GM23338 (cell line): ENCODE measurements at places on chromosomes 1 and 21.

GRCh38 chr1:29649189-29650040, 413.1 kb downstream of the PTPRU start:
- H3K4me3 ChIP-seq = no peak overlapping the region
- no peaks in the 10 kb centered on the region for H3K27me3 ChIP-seq
- H3K4me1 ChIP-seq = no peaks in the 10 kb centered on the region
- H3K27ac ChIP-seq = no peak overlapping the region

- peaks cover 8% of the 10 kb centered on the region for H3K4me1 ChIP-seq
- H3K36me3 ChIP-seq = no peaks in the 10 kb centered on the region
- peak; percentile 27 for DNase-seq
- no peaks in the 10 kb centered on the region for H3K27me3 ChIP-seq
These were observed 38.7 kb downstream of the VTCN1 start for GRCh38 chr1:117171900-117172511.

- H3K27ac ChIP-seq = no peak overlapping the region
- no peaks in the 10 kb centered on the region for H3K36me3 ChIP-seq
- no peaks in the 10 kb centered on the region for H3K27me3 ChIP-seq
- peaks cover 13% of the 10 kb centered on the region; the same call in 1 of the 2 replicates for H3K4me1 ChIP-seq
- DNase-seq = peak; percentile 43
These were observed 43.4 kb downstream of the TMEM51 start for GRCh38 chr1:15196807-15197530.

- H3K36me3 ChIP-seq = no peaks in the 10 kb centered on the region
- no peaks in the 10 kb centered on the region for H3K27me3 ChIP-seq
- no peaks in the 10 kb centered on the region for H3K4me1 ChIP-seq
- no peak overlapping the region for H3K27ac ChIP-seq
- no peak for DNase-seq
- no peak overlapping the region for H3K4me3 ChIP-seq
These were observed 163.5 kb downstream of the TLR5 start for GRCh38 chr1:222979561-222979960.

DNA sequence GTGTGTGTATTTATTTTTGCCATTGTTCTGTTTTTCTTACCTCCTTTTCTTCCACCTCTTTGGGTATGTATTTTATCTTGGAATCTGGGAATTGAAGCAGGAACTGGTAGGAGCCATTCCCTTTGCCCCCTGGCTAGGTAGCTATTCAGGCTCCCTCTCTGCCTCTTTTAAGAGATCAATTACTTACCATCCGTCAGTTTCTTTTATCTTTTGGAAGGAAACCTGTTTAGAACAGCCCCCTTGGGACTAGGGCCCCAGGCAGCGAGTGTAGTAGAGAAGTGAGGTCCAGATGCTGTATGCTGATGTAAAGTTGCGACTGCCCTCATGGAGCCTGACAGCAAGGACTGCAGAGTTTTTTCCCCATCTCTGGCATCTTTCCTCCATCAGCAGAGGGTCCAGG, 41.6 kb downstream of the KIRREL1 start:
- H3K4me3 ChIP-seq = no peak overlapping the region
- 0 out of 2 replicates have a peak overlapping the region, but pooled peaks have one; percentile 72 for H3K27ac ChIP-seq
- no peaks in the 10 kb centered on the region for H3K27me3 ChIP-seq
- no peaks in the 10 kb centered on the region for H3K36me3 ChIP-seq
- DNase-seq = no peak
- H3K4me1 ChIP-seq = peaks cover 25% of the 10 kb centered on the region; the same call in 1 of the 2 replicates

DNA sequence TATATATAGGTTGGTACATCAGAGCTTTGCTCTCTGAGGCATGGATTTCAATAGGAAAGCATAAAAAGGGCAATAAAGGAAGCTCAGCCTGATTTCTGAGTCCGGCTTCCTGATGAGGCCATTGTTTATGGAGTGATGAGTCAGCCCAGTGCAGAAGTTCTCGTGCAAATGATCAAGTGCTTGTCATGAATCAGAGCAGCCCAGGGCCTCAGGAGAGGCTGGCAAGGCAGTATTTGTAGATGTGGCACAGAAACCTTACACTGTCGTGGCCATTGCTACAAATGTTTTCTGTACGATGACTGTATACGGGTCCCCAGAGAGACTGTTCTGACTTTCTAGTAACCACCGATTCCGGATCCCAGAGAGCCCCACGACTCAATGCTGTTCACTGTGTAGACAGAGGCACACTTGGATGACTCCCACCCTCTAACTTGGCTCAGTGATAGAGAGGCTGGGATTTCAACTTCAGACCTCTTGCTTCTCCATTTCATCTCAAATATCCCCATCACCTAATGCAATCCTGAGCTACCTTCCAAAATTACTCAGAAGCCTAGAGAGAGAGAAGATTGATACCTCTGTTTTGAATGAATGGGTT, 26.8 kb downstream of the UMODL1 start:
- no peaks in the 10 kb centered on the region for H3K4me1 ChIP-seq
- no peaks in the 10 kb centered on the region for H3K36me3 ChIP-seq
- H3K4me3 ChIP-seq = no peak overlapping the region

- DNase-seq = peak; percentile 18
- H3K4me3 ChIP-seq = no peak overlapping the region
- H3K27me3 ChIP-seq = no peaks in the 10 kb centered on the region
- H3K27ac ChIP-seq = no peak overlapping the region
These were observed 126.4 kb downstream of the FAM78B start for GRCh38 chr1:166040202-166040997.

- no peak overlapping the region for H3K27ac ChIP-seq
- no peaks in the 10 kb centered on the region; the same call in 1 of the 2 replicates for H3K36me3 ChIP-seq
- H3K4me3 ChIP-seq = peak overlapping the region; percentile 97
These were observed 3.2 kb upstream of the SAMD13 start for GRCh38 chr1:84298328-84298683.

- no peaks in the 10 kb centered on the region for H3K36me3 ChIP-seq
- no peak overlapping the region for H3K4me3 ChIP-seq
- peaks cover 13% of the 10 kb centered on the region for H3K4me1 ChIP-seq
These were observed 153.4 kb downstream of the FMN2 start for GRCh38 chr1:240244968-240245628.

GRCh38 chr1:158563853-158564252, 6.5 kb downstream of the OR6P1 start:
- no peaks in the 10 kb centered on the region for H3K4me1 ChIP-seq
- no peaks in the 10 kb centered on the region for H3K27me3 ChIP-seq
- DNase-seq = no peak
- H3K4me3 ChIP-seq = no peak overlapping the region
- no peaks in the 10 kb centered on the region for H3K36me3 ChIP-seq

GRCh38 chr1:90817399-90817798, 100.3 kb upstream of the BARHL2 start:
- H3K27ac ChIP-seq = no peak overlapping the region
- peaks cover 8% of the 10 kb centered on the region for H3K27me3 ChIP-seq
- H3K4me1 ChIP-seq = no peaks in the 10 kb centered on the region
- DNase-seq = no peak
- no peak overlapping the region for H3K4me3 ChIP-seq

GRCh38 chr21:42353623-42354022, 2.8 kb upstream of the TFF2 start:
- H3K4me3 ChIP-seq = no peak overlapping the region
- no peaks in the 10 kb centered on the region for H3K36me3 ChIP-seq
- H3K4me1 ChIP-seq = no peaks in the 10 kb centered on the region
- H3K27me3 ChIP-seq = no peaks in the 10 kb centered on the region
- no peak for DNase-seq
- H3K27ac ChIP-seq = no peak overlapping the region

- H3K4me3 ChIP-seq = no peak overlapping the region
- H3K4me1 ChIP-seq = no peaks in the 10 kb centered on the region
- no peaks in the 10 kb centered on the region for H3K36me3 ChIP-seq
- no peak overlapping the region for H3K27ac ChIP-seq
- no peak for DNase-seq
- H3K27me3 ChIP-seq = no peaks in the 10 kb centered on the region
These were observed 6.0 kb downstream of the TEX35 start for GRCh38 chr1:178518894-178519293.

DNA sequence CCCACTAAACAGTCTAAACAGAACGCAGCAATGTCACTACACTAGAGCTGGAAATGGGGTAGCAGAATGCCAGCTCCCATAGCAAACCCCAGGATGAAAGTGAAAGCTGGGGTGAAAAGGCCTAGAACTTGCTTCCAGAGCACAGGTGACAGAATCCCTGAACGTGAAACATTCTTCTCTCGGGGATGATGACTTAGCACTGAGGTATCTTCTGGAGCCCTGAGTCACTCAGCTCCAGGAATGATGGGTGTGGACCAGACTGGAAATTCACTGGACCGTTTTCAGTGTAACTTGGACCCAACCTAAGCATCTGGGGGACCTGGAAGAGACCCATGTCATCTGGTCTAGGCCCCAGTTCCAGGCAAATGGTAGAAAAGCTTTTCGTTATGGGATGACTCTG, 108.9 kb downstream of the CDC7 start:
- H3K27me3 ChIP-seq = no peaks in the 10 kb centered on the region
- 0 out of 2 replicates have a peak, but pooled peaks cover 5% of the 10 kb centered on the region for H3K4me1 ChIP-seq
- H3K4me3 ChIP-seq = no peak overlapping the region
- DNase-seq = no peak
- H3K36me3 ChIP-seq = no peaks in the 10 kb centered on the region

- peaks cover 76% of the 10 kb centered on the region for H3K27me3 ChIP-seq
- no peak for DNase-seq
- no peak overlapping the region for H3K4me3 ChIP-seq
- H3K27ac ChIP-seq = no peak overlapping the region
- peaks cover 2% of the 10 kb centered on the region; the same call in 1 of the 2 replicates for H3K4me1 ChIP-seq
These were observed 6.5 kb downstream of the SOAT1 start for GRCh38 chr1:179300112-179300511.

DNA sequence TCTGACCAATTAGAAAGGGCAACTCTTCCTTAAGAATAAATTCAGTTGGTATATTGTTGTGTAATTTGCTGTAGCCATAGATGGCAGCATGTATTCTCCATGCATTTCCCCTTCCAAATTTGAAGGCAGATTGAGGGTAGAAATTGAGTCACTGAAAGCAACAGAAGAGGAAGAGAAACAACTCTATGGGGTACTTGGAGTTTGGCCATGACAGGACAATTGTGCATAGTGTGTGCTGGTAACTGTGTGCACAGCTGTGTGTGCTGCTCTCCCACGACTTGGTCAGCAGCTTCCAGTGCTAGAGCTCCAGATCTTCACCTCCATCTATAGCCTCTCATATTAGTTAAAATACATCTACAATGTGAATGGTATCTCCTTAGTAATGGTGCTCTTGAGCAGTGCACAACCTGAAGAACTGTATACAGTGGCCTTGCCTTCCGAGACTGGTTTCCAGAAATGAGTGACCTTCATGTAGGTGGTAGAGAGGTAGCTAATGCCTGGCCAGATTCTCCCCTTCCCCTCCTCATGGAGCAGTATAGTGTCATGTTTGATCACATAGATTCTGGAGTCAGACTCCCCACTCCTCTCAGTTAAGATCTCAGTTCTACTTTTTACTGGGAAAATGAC, 882 bp upstream of the FCAMR start:
- no peaks in the 10 kb centered on the region for H3K4me1 ChIP-seq
- H3K27ac ChIP-seq = no peak overlapping the region
- H3K27me3 ChIP-seq = no peaks in the 10 kb centered on the region
- no peak overlapping the region for H3K4me3 ChIP-seq
- DNase-seq = no peak
- no peaks in the 10 kb centered on the region for H3K36me3 ChIP-seq

DNA sequence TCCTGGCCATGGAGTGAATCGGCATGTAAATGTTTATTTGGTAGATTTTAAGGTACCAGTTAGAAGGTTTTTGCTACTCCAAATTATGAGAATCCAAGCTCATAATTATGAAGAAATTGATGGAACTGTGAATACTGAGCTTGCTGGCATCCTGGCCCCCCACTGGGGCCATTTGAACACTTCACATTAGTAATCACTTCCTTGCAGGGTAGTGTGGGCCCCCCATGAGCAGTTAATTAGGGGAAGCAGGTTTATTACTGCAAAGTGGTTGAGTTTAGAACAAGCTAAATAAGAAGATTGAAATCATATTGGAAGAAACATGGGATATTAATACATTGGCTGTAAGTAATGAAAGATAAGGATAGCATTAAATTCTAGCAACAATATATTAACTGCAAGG, 86.7 kb downstream of the S1PR1 start:
- no peak overlapping the region for H3K27ac ChIP-seq
- no peaks in the 10 kb centered on the region for H3K36me3 ChIP-seq
- H3K4me3 ChIP-seq = no peak overlapping the region
- H3K4me1 ChIP-seq = 0 out of 2 replicates have a peak, but pooled peaks cover 5% of the 10 kb centered on the region
- H3K27me3 ChIP-seq = no peaks in the 10 kb centered on the region
- no peak for DNase-seq

GRCh38 chr1:238052496-238053266, 162.0 kb upstream of the ZP4 start:
- H3K27me3 ChIP-seq = no peaks in the 10 kb centered on the region
- no peak for DNase-seq
- H3K27ac ChIP-seq = no peak overlapping the region
- H3K36me3 ChIP-seq = no peaks in the 10 kb centered on the region
- no peak overlapping the region for H3K4me3 ChIP-seq
- no peaks in the 10 kb centered on the region; the same call in 1 of the 2 replicates for H3K4me1 ChIP-seq

GRCh38 chr1:93734999-93735398, 53.4 kb upstream of the BCAR3 start:
- H3K27me3 ChIP-seq = no peaks in the 10 kb centered on the region
- H3K36me3 ChIP-seq = no peaks in the 10 kb centered on the region
- H3K4me3 ChIP-seq = no peak overlapping the region

DNA sequence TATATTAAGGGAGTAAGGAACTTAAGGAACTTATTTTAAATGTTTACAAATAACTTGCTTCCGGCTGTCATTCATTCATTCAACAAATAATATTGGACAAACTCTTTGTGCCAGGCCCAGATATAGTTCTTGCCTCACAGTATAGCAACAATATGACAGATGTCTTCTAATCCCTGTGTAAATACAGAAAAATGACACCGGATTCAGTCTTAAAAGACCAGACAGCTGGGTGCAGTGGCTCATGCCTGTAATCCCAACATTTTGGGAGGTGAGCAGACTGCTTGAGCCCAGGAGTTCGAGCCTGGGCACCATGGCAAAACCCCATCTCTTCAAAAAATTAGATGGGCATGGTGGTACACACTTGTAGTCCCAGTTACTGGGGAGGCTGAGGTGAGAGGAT, 23.7 kb downstream of the EIF2B3 start:
- no peaks in the 10 kb centered on the region for H3K4me1 ChIP-seq
- no peaks in the 10 kb centered on the region for H3K27me3 ChIP-seq
- no peak overlapping the region for H3K4me3 ChIP-seq
- H3K27ac ChIP-seq = no peak overlapping the region

GRCh38 chr1:19979494-19979977, at the start of gene PLA2G2A:
TSS of gene PLA2G2A (minus strand) at chr1:19979618. CDS start at chr1:19978773, 845 bp downstream.
- H3K36me3 ChIP-seq = no peaks in the 10 kb centered on the region
- no peak within 1 kb of the TSS for H3K27ac ChIP-seq
- peaks cover 21% of the 10 kb centered on the region for H3K4me1 ChIP-seq
- H3K4me3 ChIP-seq = no peak within 1 kb of the TSS

DNA sequence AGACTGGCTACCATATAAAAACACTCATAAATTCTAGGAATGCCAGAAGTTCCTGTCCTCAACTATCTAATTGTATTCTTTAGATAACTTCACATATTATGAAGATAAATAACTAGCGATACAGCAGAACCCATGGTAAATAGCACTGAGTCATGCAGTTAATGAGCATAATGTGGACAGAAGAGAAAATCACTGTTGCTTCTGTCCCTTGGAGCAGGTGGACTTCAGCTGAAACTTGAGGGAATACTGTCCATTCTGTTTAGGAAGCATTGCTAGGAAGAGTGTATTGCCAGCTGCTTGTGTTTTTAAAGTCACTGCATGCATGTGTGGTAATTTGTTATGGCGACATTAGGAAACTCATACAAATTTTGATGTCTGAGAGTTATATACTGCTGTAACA, 854.4 kb downstream of the LTN1 start:
- H3K36me3 ChIP-seq = peaks cover 4% of the 10 kb centered on the region
- no peaks in the 10 kb centered on the region for H3K27me3 ChIP-seq
- H3K27ac ChIP-seq = no peak overlapping the region
- H3K4me1 ChIP-seq = no peaks in the 10 kb centered on the region

- H3K4me1 ChIP-seq = peaks cover 26% of the 10 kb centered on the region
- no peak overlapping the region for H3K4me3 ChIP-seq
- H3K27ac ChIP-seq = no peak overlapping the region
- DNase-seq = no peak
These were observed 7.3 kb upstream of the ACOT11 start for GRCh38 chr1:54540582-54541295.
